Fibroblast of pulmonary artery (primary cell): ENCODE measurements at places on chromosomes 2 and 18.

- DNase-seq, result peak; percentile 73
These were observed 25.7 kb downstream of the NPPC start for GRCh38 chr2:231900486-231900942.

- DNase-seq, result no peak
These were observed 421.5 kb upstream of the MEIS1 start for GRCh38 chr2:66013456-66013855.

DNA sequence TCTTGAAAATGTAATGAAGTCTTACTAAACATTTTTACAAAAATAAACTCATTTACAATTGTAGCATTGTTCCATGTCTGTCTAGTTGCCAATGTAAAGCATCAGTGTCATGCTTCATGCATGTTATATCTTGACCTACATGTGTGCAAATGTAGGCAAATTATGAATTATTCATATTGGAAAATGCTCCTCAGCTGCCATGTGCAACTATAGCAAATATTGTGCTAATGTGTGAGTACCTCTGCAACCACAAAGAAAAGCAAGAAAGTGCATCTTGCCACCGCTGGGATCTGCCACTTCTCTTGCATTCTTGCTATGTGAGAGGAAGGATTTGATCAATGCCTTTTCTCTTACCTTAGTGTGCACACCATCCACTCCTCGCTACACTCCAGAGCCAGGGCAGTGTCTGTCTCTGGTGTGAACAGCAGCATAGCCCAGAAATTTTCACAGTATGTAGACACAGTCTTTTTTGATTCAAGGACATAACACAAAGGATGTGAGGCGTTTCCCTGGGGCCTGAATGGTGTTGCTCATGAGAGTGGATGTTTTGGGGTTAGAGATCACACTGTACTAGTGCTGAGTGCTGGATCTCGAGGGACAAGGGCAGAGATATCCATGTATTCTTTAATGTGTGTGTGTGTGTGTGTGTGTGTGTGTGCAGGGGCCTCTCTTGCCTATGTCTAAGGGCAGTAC lies 47.6 kb upstream of the HAAO start:
- DNase-seq, result peak; percentile 13

DNA sequence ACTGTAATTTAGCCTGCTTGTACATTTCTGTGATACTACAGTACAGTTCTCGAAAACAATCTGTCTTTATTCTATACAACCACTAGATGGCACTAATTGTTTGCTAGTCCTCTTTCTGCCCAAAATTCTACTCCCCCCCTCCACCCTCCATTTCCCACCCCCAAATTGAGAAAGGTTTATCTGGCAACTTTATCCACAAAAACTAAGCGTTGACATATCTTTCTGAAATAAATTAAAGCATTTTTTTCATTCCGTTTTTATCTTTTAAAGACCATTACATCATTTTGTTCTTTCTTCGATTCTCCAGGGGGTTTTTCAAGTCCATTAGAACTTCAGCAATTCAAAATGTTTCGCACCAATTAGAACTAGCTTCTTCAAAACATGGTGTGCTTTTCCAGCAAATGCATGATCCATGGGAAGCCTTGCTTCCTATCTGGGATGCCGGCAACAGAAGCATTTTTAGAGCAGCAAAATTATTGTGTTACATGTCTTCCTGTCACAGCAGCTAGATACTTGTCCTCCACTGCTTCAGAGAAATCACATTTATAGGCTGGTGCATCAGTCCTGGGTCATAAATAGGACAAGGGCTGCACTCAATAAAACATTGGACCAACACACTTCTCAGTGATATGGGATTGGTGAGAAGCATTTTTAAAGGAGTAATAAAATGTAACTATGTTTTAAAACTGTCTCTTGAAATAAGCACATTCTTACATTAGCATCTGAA lies 241.3 kb downstream of the PAX3 start:
- peak; percentile 16 for DNase-seq

- no peak for DNase-seq
These were observed 328.2 kb downstream of the LRRTM4 start for GRCh38 chr2:77193858-77194448.

GRCh38 chr2:25068217-25068616 lies 26.3 kb downstream of the EFR3B start:
- no peak for DNase-seq

GRCh38 chr18:52339891-52340371 lies at the start of gene DCC:
DCC (plus strand) TSS chr18:52340197; CDS start chr18:52340788, 591 bp downstream.
- DNase-seq, result peak; percentile 61

DNA sequence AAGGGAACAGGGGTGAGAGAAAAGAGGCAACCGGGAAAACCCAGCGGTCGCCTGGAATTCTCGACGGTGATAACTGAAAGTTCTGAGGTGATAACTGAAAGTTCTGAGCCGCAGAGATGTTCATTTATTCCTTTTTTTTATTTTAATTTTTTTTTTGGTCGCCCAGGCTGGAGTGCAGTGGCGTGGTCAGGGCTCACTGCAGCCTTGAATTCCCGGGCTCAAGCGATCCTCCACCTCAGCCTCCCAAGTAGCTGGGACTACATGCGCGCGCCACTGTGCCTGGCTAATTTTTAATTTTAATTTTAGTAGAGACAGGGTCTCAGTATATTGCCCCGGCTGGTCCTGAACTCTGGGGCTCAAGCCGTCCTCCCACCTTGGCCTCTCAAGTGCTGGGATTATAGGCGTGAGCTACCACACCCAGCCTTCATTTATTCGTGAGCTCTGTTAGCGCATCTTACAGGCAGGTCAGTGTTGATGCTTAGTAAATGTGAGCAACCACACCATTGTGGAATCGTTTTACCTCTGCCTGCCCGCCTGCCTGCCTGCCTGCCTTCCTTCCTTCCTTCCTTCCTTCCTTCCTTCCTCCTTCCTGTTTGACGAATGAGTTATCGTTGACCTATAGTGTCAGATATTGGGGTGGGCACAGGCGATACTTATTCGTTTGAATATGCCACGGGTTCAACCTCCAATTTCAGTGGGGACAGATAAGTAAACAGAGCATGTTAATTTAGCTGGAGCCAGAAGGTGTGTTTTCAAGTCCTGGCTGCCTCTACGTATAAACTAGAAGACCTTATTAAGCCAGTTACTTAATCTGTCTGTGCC lies 557 bp upstream of the E2F6 start:
- DNase-seq, result no peak

GRCh38 chr18:3454365-3455089 lies 4.6 kb downstream of the TGIF1 start:
- DNase-seq, result peak; percentile 84

DNA sequence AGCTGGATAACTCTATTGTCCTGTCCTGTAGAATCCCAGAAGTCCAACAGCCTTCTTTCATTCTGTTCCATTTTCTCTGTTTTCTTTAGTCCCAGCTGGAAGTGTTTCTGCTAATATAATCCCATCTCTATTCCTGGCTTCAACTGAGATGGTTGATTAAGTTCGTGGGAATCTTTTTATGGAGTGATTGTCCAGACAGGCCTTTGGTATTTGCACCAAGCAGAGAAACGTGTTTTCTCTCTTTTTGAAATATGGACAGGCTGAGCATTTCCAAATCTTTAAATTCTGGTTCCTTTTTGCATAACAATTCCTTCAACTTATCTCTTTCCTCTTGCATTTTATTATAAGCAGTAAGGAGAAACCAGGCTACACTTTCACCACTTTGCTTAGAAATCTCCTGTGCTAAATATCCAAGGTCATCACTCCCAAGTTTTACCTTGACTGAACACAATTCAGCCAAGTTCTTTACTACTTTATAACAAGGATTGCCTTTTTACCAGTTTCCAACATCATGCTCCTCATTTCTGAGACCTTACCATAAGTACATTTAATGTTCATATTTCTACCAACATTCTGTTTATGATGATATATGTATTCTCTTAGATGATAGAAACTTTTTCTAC lies 108.8 kb downstream of the ZFP36L2 start:
- DNase-seq, result no peak

DNA sequence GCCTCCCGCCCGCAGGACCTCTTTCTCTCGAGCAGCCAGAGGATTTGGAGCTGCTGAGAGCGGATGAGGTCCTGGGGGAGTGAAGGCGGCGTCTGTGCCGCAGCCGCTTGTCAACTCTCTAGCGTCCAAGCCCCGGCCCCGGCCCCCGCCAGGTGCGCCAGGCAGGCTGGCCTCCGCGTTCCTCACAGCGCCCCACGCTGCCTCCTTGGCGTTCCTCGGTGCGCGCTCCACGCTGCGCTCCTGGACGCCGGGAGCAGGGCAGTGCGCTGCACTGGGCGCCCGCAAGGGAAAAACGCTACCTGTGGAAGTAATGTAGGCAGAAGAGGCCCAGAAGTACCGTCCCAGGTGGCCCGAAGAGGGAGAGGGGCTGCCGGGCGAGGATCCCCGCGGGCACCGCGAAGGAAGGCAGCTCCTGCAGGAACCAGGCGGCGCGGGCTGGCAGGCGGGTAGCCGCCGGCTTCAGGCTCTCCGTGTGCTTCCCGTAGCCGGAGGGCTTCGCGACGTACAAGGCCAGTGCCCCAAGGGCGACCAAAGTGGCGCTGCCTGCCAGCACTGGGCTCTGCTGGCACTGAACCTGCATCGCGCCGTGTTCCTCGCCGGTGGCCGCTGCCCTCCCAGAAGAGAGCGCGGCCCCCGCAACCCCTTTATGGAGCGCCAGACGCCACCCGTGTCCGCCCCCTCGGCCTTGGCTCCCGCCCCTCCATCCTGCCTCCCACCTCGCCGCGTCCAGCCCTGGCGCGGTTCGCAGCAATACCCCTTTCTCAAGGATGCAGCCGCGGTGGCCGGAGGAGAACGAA lies at the start of gene SRD5A2:
SRD5A2 (minus strand) TSS at position 618 of the 797 bp plus-strand sequence; CDS start at position 580, 38 bp downstream.
- no peak for DNase-seq

- no peak for DNase-seq
These were observed 19.5 kb downstream of the B3GNT7 start for GRCh38 chr2:231415029-231415428.

DNA sequence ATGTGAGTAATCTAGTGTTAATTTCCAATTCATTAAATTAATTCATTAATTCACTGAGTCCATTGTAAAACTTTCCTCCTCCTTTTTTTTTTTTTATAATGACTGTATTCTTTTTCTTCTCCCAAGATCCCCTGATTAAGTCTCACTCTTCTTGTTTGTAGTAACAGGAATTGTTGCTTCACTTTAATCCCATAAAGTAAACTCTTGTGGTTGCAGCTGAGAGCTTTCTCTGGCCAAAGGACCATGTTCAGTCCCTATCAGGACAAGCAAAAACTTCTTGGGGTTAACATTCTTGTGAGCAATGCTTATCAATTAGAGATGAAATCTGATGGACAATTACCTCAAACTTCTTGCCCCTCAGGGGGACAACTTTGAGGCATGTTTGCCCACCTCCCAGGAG lies 400.2 kb upstream of the SPHKAP start:
- no peak for DNase-seq

DNA sequence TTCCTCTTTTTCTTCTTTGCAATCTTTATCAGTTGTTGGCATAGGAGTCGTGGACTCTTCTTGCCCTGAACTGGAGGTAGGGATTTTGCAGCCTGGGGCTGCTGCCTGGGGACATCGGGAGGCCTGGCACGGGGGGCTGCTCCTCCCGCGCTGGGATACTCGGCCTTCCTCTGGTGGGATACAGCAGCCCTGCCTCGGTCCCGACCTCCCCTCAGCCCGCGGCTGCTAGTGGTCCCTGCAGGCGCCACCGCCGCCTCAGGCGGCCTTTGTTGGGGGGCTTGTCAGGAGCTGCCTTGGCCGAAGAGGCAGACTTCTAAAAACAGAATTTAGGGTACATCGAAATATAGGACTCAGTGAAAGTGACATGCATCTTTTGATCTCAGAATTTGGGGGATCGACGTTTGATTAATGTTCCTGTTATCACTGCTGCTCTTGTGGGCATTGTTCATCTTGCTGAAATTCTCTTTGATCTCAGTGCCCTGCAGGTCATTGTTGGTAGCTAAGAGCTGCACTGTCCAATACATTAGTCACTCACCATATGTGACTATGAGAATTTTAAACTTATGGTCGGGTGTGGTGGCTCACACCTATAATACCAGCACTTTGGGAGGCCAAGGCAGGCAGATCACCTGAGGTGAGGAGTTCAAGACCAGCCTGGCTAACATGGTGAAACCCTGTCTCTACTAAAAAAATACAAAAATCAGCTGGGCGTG lies 16.3 kb downstream of the POLR2D start:
- DNase-seq, result no peak

- DNase-seq, result no peak
These were observed 46.8 kb downstream of the RAB27B start for GRCh38 chr18:54875063-54875462.

DNA sequence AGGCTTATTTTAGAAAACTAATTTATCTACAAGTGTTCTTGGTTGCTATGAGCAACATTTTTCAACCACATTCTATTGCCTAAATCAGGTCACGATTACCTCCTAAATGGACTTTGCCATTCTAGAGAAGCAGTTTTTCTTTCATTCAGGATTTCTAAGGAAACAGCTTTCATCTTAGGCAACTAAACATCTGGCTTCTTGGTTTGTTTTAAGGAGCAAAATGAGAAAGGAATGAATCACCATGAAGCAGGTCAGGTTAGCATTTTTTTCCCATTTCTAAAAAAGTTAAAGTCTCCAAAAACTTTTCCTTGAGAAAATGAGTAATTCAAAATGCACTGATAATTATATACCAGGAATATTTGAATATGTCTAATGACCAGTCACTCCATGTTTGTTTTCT lies 114.8 kb downstream of the GAREM1 start:
- peak; percentile 62 for DNase-seq

DNA sequence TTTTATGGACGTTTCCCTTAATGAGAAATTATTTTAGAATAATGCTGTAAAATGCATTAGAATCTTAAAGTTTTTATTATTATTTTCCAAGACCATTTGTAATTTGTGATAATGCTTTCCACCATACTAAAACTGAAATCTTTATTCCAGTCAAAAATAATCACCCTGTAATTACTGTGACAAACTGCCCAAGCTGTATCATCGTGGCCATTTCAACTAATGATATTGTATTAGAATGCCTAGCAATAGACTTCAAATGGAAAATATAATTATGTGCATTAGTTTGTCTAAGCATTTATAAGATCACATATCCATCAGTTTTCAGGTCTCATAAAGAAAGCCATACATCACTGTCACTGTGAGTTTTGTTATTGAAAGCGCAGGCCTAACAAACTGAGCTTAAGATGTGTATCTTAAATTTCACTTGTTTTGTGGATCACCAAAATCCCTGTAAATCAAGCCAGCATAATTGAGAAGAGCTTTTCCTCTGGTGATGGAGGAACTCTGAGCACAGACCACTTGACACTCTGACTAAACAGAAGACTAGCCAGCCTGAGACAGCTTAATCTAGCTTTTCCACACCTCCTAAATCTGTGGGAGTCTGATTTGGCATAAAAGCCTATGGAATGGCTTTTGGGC lies 1312.2 kb upstream of the ACVR2A start:
- DNase-seq, result no peak
